ENCODE measurements at places on chromosomes 3 and 15.

GRCh38 chr3:98977520-98977919 is 76.0 kb upstream of the DCBLD2 start:
- no peak for DNase-seq

GRCh38 chr3:175456466-175456865 is 597.3 kb downstream of the NAALADL2 start:
- no peak for DNase-seq

- peak; percentile 87 for DNase-seq
These were observed 835 bp downstream of the SEMA5B start for GRCh38 chr3:123026565-123027291.

GRCh38 chr3:43268636-43269035 is 17.7 kb upstream of the SNRK start:
- DNase-seq: no peak

GRCh38 chr3:141921316-141921715 is 44.9 kb downstream of the ATP1B3 start:
- no peak for DNase-seq

DNA sequence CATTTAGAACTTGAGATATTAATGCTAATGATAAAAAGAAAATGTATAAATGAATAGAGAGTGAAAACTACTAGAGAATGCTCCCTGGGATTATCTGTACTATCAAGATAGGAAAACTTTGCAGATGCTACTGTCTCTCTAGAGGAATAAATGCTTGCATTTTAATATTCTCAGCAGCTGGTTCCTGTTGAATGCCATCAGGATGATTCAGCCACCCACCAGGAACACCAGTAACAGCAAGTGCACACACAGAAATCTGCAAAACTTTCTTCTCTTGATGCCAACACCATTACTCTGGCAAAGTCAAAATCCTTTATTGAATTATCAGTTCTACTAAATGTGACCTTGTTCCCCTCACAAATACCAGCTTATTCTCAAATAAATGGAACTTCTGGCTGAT is 148.4 kb downstream of the TIGIT start:
- DNase-seq: no peak

DNA sequence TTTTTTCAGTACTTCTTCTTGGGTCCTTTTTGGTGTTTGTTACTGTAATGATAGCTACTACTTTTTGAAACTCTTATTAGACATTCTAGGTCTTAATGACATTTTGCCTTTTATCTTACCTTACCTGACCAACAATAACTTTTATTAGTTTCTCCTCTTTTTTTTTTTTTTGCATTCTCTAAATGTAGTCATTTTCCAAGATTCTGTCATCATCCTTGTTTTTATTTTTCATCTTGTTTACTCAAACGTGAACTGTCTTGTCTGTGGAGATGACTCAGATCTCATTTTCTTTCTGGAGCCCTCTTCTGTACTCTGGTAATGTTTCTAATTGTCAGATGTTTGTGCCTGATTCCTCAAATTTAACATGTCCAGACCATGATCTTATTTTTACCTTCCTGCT is 2.9 kb downstream of the ABHD5 start:
- DNase-seq: no peak

DNA sequence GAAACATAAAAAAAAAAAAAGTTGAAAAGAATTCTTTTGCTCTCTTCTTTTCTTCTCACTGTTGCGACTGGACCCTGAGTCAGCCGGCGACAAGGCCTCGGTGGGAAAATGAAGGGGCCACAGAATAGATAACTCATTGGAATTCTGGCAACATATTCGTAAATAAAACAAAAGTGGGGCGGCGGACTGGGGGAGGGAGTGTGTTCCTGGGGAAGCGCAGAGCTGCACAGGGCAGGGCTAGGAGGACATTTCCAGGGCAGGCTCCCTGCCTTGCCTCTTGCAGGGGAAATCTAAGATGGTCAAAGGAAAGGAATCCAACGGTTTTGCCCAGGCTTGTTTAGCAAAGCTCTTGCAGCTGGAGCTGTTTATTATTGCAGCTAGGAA is 1042.8 kb upstream of the NR2F2 start:
- peak; percentile 32 for DNase-seq

GRCh38 chr3:16398648-16399047 is 114.9 kb downstream of the RFTN1 start:
- DNase-seq: no peak

GRCh38 chr3:14418296-14419250 is 16.2 kb downstream of the SLC6A6 start:
- DNase-seq: peak; percentile 71

GRCh38 chr3:158140396-158140795 is 30.5 kb downstream of the RSRC1 start:
- no peak for DNase-seq

DNA sequence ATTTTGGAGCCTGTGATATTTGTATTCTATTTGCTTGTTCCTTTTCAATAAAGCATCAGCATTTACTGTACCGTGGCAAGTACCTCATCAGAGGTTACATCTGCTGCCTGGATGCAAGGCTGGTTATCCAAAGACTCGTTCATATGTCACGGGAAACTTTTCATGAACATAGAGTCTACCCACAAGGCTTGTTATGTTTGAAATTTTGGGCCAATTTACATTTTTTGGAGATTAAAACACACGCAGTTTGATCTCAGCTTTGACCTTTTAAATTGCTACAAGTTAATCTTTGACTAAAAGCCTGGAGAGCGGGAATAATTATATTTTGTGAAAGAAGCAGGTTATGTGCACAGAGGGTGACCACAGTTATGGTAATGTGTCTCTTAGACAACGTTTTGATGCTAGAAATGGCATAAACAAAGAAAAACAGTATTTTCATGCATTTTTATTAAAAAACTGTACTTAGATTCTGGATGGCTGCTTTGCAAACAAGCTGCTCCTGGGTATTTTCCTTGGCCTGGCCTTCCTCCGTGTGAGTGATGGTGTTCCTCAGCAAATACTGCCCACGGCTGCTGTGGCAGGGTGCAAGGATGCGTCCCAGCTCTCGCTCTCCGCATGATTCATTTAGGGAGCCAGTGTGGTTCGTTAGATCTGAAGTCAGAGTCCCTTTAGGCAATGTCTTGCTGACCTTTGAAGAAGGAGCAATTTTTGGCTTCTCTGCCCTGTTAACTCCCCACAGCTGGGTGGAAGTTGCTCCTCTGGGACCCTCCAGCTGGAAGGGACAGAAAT is 27.1 kb downstream of the CHST2 start:
- no peak for DNase-seq

DNA sequence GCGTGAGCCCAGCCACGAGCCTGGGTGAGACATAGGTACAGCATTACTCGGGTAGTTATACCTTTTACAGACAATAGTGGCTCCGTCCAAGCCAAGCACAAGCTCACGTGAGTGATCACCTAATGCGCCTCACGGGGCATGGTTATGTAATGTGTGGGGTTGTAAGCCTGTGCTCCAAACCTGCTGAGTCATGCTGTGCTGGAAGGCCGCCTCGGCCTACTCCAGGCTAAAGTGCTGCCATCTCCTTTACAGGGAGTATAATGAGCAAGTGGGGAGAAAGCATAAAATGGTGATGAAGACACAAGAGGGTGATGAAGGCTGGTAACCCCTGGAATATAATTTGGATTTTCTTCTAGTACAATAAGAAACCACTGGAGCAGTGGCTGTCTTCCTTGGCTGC is 175.8 kb upstream of the STT3B start:
- peak; percentile 28 for DNase-seq

- DNase-seq: peak; percentile 89
These were observed at the start of gene GASK1A for GRCh38 chr3:42979044-42979972. Gene GASK1A (plus strand): TSS chr3:42979311. CDS start chr3:42979643, 332 bp downstream.

DNA sequence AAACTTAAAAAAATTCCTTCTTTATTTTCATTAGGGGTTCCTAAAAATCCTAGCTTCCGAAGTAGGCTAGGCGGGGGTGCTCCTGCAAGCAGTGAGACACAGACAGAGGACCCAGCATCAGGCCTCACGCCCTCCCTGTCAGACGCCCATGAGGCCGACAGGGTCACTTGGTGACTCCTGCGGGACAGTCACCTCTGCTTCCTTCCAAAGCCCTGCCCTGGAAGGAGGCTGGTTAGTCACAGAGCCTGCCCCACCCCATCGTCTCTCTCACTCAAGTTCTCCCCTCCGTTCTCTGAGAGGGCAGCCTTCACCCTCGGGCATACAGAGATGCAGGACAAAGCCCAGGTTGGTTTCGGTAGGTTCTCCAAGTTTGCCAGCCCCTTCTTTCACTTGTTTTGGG is 38.6 kb downstream of the EHD4 start:
- DNase-seq: no peak

GRCh38 chr3:129162729-129163579 is 2.1 kb upstream of the ISY1 start:
- peak; percentile 63 for DNase-seq

DNA sequence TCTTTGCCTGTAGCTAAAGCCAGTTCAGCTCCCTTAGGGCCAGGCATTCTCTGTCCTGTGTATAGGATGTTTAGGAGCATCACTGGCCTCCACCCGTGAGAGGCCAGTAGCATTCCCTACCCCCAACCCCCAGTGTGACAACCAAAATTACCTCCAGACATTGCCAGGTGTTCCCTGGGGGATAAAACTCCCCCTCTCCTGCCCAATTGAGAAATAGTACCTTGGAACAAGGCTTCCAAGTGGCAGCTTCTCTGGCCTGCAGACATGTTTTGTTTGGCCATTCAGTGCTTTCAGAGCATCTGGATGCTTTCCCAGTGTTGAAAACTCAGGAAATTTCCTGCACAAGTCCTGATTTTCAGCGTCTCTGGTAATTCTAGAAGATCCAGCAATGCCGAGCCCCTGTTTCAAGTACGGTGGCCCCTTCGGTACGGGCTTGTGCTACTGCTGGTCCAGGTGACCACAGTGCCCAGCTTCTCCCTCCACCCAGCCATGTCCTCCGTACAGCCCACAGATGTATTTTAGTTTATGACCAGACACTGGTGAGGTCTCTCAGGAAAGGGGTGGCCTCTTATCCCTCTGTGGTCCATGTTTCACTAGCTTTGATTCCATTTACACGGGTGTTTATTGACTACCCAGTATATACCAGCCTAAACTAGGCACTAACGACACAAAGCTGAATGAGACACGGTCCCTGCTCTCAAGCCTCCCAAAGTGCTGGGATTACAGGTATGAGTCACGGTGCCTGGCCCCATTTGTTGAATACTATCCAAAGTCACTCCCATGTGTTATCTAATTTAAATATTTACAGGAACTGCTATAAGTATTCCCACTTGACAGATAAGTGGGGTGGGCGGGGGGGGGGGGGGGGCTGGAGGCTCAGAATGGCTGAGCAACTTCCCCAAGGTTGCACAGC is 125.4 kb upstream of the RAD18 start:
- no peak for DNase-seq

DNA sequence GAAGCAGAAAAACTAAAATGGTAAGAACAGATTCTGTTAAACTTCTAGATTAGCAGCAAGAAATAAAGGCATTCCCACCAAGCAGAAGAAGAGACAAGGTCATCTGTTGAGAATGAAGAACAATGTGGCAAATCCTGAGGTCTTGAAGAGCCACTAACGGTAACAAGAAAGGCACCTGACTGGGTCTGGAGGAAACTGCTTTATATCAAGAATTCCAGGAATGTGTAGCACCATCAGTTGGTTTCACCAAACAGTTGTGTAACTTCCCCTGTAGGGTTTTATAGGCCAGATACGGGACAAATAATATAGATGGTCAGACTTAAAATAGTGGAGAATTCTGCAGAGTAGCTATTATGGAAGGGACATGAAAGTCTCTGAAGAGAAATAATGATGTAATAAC is 57.3 kb downstream of the ACAP2 start:
- peak; percentile 84 for DNase-seq

DNA sequence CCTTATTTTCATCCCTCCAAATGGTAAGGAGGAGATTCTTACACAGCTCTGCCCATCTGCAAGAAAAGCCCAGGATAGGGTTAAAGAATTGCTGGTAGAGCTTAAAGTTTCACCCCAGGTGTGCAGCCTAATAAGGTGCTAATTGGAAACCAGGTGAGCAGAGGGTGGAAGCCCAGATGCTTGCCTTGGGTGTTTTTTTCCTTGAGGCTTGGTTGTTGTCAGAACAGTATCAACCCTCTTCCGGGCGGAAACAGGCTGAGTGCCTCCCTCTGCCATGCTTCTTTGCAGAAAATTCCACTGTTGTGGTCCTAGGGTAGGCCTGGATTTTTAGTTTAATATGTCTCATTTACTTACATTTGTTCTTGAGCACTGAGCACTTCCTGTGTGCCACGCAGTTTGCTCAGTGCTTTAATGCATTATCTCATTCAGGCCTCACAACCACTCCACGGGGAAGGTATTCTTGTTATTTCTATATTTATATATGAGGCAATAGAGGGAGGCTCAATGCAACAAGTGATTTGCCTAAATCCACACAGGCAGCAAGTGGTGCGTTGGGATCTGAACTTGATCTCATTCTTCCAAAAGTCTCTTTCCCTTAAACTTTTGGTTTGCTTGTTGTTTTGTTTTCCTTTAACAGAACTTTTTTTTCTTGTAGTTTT is 115.0 kb upstream of the LRIG1 start:
- DNase-seq: no peak

- peak; percentile 60 for DNase-seq
These were observed 550 bp downstream of the CLN6 start for GRCh38 chr15:68228971-68229385.

DNA sequence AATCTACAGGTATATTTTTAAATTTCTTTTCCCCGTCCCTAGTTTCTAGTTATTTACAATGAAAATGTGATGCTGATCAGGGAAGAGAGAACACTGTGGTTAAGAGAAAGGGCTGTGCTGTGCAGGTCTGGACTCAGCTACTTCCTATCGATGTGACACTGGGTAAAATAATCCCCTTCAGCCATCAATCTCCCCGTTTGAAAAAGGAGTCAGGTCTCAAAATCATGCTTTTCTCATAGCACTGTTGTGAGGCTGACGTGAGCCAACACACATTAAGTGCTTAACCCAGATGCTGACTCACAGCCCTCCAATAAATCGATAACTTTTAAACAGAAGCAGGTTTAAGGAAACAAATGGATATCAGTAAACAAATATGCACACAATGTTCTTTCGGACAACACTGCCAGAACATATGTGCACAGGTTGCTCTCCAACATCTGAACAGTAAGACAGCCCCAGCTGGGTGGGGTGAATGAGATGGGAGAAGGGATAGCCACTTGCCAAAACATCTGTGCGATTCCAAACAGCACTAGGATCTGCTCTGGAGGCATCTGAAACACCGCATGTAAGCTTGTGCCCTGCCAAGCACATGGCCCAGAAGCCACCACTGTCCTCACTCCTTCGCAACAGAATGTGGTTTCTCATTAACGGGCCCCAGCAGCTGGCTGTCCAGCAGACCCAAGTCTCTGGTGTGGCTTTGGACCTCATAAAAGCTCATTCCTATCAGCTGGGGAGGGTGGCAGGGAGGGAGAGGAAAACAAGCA is 143.2 kb upstream of the PRICKLE2 start:
- no peak for DNase-seq

- no peak for DNase-seq
These were observed 2.5 kb upstream of the ETFA start for GRCh38 chr15:76313731-76314130.

GRCh38 chr3:10957976-10958749 is 34.4 kb upstream of the SLC6A1 start:
- DNase-seq: no peak

DNA sequence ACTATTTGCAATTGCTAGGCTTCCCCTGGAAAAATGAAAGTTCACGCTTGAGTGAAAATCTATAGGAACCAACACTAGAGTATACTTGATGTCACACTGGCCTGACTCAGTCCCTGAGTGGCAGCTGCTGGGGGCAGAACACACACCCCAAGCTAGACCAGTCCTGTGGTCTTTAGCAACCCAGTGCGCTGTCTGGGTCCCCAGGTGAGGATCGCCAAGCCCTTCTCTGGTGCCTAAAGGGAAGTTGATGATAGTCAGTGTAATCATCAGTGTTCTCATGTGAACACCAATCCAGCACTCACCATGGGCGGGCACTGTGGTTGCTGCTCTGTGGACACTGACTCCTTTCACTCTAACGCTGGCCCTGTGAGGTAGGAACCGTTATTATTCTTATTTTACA is 11.2 kb downstream of the ALDH1A3 start:
- DNase-seq: no peak

- DNase-seq: no peak
These were observed 244.1 kb upstream of the ZNF385D start for GRCh38 chr3:21995079-21995607.
